ENCODE measurements at places on chromosomes 5 and 9.

- DNase-seq, result no peak
Measured at GRCh38 chr5:151662805-151663204, 23.9 kb downstream of the SPARC start.

DNA sequence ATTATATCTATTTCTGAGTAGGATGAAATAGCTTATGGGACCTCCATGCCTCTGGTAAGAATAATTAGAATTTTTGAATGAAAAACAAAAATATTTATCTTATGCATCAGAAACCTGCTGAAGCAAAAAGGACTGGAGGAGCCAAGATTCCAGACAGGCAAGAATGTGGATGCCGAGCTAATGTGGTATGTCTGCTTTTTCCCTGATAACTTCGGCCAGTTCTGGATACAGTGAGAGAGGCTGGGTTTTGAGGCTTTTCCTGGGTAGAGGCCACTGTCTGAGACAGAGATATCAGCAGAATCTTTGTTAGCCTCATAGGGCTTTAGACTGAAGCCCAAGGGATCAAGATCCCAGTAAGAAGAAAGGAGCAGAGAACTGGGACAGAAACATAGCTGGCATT lies 5.2 kb upstream of the CTNND2 start:
- DNase-seq, result no peak

DNA sequence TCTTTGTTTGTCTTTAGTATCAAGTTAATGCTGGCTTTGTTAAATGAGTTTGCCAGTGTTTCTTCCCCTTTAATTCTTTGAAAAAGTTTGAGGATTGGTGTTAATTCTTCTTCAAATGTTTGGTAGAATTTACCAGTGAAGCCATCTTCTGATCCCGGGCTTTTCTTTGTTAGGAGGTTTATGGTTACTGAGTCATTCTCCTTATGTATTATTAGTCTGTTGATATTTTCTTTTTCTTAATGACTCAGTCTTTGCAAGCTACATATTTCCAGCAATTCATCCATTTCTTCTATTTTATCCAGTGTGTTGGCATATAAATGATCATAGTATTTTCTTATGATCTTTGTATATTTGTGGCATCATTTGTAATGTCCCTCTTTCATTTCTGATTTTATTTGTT lies 74.5 kb upstream of the SPINK5 start:
- no peak for DNase-seq

DNA sequence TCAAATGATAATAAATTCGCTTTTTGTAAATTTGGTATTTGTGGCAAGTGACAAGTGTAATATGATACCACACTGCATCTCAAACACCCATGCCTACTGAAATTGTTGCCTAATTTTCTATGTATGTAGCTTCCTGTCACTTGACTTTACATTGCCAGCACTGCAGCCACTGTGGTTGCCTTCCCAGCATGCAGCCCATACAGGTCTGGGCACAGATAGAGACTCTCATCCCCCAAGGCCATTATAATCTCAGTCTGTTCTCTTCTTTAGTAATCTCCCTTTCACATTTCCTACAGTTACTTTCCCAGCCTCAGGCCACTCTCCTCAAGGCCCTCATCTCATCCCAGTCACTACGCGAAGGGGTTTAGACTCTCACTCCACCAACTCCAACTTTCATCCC lies 1200.6 kb downstream of the PTPRD start:
- no peak for DNase-seq

DNA sequence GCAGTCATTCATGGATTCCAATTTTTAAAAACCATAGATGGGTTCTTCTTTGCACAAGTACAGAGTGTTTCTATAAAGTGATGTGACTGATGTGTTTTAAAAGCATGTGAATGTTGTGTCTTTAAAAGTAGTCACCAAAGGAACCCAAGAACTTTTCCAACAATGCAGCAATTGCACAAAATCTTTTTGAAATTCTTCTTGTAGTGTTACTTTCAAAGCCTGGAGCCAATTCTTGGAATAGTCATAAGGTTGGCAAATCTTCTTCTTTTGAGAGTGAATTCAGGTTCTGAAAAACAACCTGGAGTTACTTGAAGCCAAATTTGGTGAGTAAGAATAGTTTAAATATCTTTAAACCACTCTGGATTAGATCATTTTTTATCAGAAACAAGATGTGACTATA lies 10.5 kb downstream of the GRAMD2B start:
- no peak for DNase-seq

DNA sequence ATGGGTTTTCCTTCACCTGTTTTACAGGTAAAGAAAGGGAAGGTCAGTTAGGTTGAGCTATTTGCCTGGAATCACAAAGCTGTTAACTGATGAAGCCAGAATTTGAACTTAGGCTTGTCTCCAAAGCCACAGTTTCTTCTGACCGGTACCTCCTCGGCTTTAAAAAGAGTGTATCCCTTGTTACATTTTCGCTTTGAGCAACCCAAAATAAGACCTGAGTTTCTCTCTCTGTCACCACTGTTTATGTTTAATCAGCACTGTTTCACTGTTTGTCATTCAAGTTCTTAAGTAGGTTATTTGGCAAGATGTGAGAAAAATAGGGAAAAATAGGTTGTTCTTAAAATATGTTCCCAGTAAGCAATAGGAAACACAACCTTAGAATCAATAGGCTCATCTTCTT lies 84.6 kb downstream of the VCAN start:
- no peak for DNase-seq

DNA sequence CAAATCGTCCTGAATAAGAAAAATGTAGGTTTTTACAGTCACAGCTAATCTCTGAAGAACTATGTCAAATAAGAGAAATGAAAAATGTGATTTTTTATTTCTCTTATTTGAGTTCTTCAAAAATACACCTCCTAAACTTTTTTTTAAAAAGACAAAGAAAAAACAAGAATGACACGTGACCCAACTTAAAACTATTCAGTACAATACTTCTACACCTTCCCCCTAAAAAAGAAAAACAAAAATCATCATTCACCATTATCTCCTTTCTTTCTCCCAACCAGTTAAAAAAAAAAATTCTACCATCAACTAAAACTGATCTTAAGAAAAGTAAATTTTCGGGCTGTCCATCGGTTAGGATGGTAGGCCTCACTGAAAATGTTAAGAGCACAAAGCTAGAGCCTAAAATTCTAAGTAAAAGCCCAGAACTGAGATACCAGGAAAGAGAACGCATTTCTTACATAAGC lies 2.1 kb downstream of the RNF145 start:
- no peak for DNase-seq

DNA sequence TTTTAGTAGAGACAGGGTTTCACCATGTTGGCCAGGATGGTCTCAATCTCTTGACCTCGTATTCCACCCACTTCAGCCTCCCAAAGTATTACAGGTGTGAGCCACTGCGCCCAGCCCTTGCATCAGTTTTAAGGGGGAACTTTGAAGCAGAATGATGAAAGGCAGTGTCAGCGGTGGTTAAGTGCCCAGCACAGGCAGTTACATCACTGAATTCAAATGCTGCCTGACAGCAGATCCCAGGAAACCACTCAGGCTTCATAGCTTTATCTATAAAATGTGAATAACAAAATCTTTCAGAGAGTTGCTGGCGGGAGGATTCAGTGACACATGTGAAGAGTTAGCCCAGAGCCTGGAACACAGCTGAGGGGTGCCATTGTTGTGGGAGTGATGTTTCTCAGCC lies 26.5 kb downstream of the FGF1 start:
- no peak for DNase-seq

GRCh38 chr9:124214116-124214515 lies 43.6 kb upstream of the NEK6 start:
- no peak for DNase-seq

DNA sequence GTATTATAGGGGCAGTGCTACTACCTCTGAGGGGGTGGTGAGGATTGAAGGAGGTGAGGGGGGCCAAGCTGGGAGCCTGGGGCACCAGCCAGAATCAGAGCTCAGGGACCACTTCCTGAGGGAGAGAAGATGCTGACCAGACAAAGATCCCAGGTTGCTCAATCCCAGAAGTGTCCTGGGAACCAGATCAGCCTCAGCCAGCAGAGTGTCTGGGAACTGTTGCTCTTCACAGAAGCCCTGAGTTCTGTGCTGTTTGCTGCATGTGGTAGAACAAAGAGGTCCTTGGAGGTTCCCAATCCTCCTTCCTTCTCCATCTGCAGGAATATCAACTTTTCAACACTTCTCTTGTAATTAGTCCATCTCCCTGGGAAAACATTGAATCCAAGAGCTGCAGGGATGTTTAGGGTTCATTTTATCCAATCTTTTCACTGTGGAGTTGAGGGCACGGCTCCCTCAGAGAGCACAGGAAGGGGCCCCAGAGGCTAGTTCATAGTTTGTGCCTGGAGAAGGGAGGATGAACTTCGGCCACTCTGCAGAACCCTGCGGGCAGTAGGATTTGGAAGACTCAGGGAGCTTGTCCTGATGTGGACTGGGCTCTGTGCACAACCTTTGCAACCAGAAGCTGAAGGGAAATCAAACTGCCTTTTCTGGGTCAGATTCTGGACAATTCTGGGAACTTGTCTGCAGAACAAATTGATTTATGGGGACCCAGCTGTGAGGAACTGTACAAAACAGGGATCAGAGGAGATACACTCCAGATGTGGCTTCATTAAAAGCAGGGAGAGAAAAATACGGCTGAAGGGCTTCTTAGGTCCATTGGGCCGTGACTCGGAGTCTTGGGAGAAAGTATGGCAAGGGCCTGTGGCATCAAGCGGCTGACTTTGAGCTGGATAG lies 57.1 kb downstream of the GALNT12 start:
- no peak for DNase-seq

DNA sequence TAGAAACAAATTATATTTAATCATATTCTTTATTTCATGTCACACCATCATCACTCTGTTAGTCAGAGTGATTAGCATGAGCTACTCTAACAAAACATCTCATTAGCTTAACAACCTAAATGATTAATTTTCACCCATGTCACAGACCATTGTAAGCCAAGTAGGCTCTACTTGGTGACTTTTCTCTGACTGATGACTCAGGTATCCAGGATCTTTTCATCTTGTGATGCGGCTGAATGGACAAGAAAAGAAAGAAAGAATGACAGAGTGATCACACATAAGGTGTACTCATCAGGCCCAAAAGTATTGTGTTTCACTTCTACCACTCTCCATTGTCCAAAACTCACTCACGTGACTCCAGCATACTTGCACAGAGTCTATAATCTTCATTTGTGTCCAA lies 299.3 kb downstream of the ANXA1 start:
- no peak for DNase-seq

GRCh38 chr9:73155377-73155776 lies 3.7 kb downstream of the ANXA1 start:
- no peak for DNase-seq

DNA sequence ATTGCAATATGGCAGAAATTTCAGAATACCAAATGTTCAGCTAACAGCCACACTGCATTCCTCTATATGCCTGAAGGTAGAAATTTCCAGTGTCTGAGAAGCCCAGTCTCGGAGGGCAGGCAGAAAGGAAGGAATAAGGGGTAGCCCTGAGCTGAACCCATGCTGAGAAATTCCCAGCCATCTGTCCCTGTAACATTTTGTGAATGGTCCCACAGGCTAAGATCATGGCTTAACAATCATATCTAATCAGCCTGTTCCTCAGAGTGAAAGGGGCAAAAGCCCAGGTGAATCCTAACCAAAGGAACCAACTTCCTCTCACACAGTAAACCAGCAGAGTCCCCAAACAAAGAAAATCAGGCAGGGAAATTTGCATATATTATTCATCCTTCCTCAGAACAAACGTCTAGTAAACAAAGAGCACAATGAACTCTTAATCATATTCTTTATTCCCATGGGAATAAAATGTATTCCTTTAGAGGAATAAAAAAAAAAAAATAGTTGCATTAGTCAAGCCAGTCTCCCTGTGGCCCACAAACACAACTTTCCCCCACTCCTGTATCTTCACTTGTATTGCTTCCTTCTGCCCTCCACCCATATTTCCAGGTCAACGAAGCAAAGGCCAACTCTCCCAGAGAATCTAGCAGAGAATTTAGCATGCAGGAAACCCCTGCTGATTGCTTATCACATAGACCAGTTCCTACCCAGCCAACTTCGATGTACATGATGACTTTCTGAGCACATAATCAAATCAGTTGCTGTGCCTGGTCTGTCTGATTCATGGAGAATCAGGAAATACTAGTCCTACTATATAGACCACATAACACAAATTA lies 257.6 kb downstream of the FAM114A2 start:
- no peak for DNase-seq

DNA sequence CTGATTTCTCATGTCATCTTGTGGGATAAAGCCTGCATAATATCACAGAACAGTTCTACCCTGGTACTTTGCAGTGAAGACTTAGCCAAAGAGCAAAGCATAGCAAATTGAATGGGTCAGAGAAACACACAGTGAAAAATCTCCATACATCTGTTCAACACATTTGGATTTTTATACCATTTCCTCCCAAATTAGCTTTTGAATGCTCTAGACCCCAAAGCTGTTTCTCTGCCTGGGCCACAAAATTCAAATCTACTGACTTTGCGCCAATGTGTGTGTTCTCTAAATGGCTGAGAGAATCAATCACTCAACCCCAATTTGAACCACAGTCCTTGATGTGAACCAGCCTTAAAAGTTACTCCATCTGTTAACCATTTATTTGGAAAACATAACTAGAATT lies 236.9 kb upstream of the NFIL3 start:
- no peak for DNase-seq

DNA sequence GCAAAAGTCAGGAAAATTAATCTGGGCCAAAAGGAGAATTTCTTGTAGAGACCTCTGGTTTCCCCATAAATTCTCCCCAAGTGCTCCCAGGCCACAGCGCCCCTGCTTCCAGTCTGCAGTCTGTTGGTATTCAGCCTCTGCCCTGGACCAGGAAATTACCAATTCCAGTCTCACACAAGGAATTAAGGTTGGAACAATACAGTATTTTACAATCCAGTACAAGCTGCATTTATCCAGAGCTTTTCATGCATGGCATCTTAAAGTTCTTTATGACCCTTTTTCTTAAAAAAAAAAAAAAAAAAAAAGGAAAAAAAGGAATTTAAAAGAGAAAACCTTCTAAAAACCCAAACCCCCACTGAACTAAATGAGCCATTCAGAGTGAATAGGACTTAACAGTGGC lies 139.6 kb upstream of the RANBP3L start:
- DNase-seq, result no peak

- peak; percentile 8 for DNase-seq
Measured at GRCh38 chr9:16575142-16575985, 295.1 kb downstream of the BNC2 start.

- no peak for DNase-seq
Measured at GRCh38 chr5:123075521-123076163, 13.4 kb upstream of the PRDM6 start.

GRCh38 chr9:115000217-115000639 lies 69.8 kb upstream of the TNFSF8 start:
- no peak for DNase-seq

DNA sequence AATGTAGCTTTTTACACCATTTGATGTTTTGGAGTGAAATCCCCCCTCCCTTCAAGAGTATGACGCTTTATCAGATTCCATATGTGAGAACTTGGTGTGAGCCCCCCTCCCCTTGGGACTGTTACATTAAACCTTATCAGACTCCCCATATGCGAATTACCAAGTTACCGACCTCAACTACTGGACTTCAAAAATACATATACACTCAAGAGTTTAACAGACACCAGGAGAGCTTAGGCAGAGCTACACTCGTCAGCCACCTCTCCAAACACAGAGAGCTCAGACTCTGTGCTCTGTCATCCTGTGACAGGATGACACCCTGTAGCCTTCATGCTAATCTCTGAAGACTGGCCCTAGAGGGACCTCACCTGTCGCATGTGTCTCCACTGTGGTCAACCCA lies 50.2 kb downstream of the FAM114A2 start:
- DNase-seq, result no peak

Measured in ELR (cell line).